Lower lobe of right lung (tissue), 2 donors: ENCODE measurements at places on chromosomes 16 and 17. TPM values are rescaled to one million over a fixed set of nuclear protein-coding genes. Genes with fewer than 3 reads are reported as not detected.

DNA sequence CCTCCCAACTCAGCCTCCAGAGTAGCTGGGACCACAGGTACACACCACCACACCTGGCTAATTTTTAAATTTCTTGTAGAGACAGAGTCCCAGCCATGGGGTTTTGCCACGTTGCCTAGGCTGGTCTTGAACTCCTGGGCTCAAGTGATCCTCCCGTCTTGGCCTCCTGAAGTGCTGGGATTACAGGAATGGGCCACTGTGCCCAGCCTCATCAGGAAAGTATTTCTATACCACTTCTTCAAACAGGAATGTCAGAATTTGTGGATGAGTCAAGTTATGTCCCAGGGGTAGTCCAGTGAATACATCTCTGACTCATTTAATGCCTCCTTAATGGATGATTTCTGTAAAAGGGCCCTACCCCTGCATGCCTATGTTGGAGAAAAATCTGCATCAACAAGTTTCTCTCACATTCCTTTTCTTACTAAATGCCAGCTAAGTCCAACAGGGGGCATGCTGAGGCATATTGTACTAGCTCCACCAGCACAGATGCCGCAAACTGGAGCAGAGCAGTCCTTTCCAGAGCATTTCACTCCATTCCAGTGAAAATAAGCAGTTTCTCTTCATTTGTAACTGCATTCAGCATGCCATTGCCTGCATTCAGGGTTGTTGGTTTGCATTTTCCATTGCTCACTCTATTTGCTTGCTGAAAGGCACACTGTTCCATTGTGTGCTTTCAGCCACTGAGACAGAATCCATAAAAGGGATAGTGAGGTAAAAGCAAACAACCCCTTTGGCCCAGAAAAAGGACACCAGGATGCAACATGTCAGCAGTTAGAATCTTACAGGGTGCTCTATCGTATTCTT, 5.3 kb upstream of the CAVIN1 start:
- DNase-seq = no peak

Gene VASN
- total RNA-seq = 17.4 TPM

Gene TP53TG3B
- not detected for total RNA-seq

Gene ZNF629
- total RNA-seq = 11.9 TPM

Gene LONP2
- 61.0 TPM for total RNA-seq

DNA sequence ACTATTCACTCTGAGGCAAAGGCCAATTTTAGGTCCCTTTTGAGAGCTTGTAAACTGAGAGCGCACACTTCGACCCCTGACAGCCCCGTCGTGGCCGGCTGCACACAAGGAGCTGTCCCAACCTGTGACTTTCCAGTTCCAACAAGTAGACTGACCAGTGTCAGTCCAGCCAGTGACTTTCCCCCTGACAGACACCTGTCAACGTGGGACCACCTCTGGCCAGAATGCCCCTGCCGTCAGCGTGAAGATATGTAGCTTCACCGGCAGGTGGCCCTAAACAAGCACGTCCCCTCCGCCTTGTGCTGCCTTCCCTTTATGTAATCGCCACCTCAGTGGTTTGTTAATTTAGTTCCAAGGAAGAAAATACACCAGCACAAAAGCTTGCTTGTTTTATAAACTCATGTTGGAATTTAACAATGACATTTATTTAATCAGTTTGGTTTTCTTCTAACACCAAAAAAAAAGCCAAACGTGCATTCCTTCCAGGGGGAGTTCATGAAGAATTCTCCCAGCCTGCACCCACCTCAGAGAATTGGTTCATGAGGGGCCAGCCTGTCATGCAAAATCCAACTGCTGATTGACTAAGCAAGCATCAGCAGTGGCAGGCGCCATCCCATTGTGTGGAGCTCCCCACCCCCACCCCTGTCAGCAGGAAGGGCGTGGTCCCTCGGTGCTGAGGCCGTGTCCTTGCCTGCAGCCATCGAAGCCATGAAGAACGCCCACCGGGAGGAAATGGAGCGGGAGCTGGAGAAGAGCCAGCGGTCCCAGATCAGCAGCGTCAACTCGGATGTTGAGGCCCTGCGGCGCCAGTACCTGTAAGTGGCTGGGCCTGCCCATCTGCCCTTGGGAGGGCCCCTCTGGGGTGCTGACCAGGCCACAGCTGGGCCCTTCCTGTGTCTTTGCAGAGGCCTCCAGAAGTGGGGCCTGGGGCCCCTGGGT, 33.9 kb downstream of the PLD6 start:
- DNase-seq = peak; percentile 55

DNA sequence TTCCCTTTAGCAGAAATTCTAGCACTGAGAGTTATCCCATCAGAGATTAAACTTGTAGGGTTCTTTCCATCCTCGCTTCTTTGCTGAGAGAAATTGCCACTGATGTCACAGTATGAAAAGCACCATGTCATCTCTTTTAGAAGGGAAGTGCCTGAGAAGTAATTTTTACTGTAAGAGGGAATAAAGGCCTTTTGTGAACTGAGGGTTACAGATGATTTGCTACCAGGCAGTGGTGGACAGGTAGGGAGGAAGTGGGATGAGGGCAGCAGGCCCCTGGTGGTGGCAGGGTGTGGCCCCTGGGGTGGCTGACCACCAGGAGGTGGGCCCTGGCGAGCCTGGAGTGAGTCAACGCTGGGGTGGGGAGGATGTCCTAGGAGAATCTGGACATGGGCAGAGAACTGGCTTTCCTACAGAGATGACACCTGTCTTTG, 6.4 kb upstream of the MILR1 start:
- DNase-seq = peak; percentile 54

Gene KRT12
- not detected for total RNA-seq

DNA sequence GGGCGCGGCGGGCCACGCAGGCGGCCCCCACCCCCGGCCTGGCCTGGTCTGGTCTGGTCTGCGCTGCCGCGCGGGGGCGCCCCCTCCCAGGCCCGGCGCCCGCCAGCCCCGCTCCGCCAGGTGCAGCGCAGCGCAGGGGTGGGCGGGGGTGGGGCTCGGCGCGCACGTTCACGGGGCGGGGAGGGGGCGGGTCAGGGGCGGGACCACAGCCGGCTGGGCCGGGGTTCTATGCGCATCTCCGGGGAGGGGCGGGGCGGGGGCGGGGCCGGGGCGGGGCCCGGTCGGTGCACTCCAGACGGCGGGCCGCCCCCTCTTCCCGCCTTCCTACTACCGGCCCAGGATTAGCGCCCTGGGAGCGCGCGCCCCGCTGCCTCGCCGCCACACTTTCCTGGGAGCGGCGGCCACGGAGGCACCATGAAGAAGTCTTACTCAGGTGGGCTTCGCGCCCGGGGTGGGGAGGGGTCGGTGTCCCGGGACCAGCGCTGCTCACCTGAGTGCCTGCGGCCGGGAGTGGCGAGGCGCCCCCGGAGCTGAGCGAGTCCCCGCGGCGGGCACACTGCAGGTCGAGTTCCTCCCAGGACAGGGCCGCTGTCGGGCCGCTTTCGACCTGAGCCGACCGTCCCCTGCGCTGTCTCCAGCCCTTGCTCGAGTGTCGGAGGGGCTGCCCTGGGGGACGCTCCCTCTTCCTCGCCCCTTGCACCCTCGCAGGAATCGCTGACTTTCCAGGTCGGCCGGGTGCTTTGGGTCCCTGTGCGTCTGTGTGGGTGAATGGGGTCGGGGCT, 140.5 kb downstream of the SEC14L1 start:
- peak; percentile 76 for DNase-seq

- DNase-seq = no peak
Observed at GRCh38 chr16:79653373-79653891, 52.9 kb upstream of the MAF start.

Gene CCL5
- total RNA-seq = 18.2 TPM
